ENCODE measurements at places on chromosomes 7 and 10.

GRCh38 chr7:30256349-30256858 lies 28.0 kb upstream of the ZNRF2 start:
- no peak for DNase-seq

- no peak for DNase-seq
Observed at GRCh38 chr10:4083509-4084003, 298.5 kb upstream of the KLF6 start.

GRCh38 chr10:118058371-118058770 lies 11.6 kb upstream of the RAB11FIP2 start:
- DNase-seq = no peak

DNA sequence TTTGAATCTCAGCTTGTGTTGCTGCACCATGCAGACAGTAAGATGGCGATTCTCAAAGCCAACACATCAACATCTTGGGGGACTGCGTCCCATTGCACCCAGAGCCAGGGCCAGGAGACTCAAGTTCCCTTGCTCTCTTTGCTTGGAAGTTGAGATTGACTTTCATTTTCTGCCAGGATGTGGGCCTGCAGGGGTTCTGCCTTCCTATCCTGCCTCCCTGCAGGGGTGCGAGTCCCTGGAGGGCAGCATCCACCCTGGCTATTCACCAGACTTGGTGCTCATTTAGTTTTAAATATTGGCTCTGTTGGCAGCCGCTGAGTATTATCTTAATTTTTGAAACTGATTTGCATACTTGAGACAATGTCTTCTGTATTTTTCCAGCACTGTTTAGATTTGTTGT lies 451.5 kb downstream of the GLRX3 start:
- no peak for DNase-seq

DNA sequence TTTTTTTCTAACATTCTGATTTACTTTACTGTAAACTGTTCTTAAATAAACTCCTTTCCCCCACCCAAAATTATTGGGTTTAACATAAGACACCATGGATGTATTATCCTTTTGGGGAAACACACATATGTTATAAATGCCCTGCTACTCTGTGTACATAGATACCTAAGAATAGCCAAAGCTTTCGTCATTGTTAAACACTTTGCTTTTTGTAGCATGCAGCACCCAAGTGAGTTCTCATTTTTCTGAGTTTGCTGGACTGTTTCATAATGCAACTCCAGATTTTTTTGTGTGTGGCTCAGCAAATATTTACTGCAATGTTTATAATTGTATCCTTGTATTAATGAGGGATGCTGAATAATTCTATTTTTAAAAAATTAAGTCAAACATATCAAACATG lies 86.9 kb downstream of the VTI1A start:
- DNase-seq = no peak

DNA sequence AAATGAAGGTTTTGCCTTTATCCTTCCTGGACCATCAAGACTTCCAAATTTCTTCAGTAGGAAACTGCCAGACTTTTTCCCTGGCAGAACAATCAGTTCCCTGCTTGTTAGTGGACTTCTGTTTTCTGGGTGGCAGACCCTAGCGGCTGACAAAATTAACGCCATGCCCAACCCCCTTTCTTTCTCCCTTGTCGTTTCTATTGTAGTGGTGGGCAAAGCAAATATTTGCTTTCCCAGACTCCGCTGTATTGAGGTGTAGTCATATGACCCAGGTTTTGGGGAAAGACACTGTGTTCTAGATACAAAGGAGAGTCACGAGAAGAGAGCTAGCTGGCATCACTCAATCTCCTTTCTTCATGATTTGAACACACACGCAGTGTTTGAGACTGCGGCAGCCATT lies 7.7 kb downstream of the PON2 start:
- DNase-seq = no peak
